ENCODE measurements at places on chromosomes 3 and 15. TPM values are rescaled to one million over a fixed set of nuclear protein-coding genes. Genes with fewer than 3 reads are reported as not detected.
A peak's percentile ranks its signal among the peaks of the same experiment; 100 is the strongest.

DNA sequence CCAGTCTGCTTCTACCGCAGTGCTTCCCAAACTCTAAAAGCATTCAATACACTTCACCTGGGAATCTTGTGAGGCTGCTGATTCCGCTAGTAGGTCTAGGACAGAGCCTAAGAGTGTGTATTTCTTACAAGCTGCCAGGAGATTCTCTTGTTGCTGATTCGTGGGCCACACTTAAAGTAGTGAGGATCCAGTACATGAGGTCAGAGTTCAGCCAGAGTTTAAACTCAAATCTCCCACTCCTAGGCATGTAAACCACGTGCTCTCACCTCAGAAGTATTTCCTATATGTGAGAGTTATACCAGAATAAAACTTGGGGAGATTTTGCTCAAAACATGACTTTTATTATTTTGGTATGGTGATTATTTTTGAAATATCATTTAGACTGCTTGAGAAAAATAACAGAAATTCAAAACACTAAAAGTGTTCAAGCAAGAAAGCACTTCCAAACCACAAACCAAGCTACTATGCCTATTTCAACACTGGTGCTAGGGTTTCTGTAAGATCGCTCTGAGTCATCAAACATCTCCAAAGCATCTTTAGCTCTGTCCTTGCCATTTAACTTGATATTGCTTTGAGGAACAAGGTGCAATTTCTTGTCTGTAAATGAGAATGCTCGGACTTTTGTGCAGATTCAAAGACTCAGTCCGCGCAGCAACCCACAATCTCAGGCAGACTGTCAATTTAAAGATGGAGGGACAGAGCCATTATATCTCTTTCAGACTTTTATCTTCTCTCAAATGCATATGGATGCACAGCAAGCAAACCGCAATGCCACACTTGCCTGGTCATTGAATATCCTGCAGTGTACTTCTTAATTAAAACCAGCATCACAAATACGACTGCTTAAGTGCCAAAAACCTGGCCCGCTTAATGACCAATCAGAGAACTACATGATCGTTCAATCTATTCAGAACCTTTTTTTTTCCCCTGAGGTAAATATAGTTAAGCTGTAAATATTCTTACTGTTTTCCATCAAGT lies 59.8 kb downstream of the AGTR1 start:
- peak; percentile 31 for DNase-seq

IL17RB gene
- total RNA-seq, result 0.25 TPM

GRCh38 chr3:41044523-41044922 lies 154.8 kb upstream of the CTNNB1 start:
- no peak for DNase-seq

- DNase-seq, result no peak
These were observed 10.2 kb downstream of the IGDCC4 start for GRCh38 chr15:65412556-65412955.

DNA sequence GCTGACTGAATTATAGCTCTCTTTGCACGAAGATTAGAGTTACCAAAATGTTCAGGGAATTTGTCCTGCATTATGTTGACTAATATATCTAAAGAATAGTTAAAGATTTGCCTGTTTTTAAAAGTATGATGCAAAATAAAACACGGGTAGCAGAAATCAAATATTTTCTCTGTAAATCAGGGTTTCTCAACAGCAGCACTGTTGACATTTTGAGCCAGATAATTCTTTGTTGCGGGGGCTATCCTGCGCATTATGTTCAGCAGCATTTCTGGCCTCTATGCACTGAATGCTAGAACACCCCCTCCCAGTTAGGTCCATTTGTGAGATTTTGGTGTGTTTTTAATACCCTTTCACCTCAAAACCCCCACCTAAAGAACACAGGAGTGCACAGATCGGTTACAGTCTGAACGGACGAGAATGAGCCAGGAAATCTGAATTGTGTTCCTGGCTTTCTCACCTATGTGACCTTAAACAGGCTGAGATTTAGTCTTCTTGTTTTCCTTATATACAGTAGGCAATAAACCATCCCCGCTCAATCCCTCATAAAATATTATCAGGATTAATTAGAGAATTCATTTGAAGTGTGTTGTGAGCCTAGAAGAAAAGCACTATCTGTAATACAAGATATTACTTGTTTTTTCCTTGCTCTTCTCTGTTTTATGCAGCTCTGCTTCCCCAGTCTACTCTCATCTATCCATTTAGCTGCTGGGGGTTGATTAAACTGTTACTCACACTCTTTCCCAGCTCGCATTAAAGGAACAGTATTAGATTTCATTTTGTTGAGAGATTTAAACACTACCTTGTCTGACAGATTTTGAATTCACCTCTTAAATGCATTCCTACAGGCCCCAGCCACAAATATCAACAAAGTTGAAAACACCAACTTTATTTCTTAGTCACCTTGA lies 247.5 kb upstream of the GOLIM4 start:
- DNase-seq, result no peak

CHRFAM7A gene
- total RNA-seq, result 2.4 TPM

GOLGA6L24 gene
- total RNA-seq, result not detected

DNA sequence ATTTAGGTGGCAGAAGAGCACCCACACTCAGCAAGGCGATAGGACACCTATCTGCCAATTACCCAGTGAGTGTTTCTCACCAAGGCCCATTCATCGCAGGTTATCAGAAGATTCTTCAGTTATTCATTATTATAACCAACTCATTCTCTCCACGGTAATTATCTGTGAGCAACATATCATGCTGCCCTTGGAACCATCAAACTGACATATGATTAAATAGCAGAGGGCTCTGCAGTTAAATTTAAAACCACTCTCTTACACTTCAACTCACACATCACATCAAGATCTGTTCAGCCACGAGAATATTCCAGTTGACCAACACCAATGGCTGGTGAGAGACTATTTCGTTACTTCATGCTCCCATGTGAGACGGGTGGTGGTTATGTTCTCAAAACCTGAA lies 489.3 kb downstream of the ERC2 start:
- DNase-seq, result no peak

PRR23E gene
- not detected for total RNA-seq

GRCh38 chr3:177322881-177323280 lies 125.6 kb upstream of the TBL1XR1 start:
- DNase-seq, result no peak

GRCh38 chr3:127329631-127330285 lies 41.9 kb upstream of the PRR20G start:
- no peak for DNase-seq

ROBO1 gene
- 19.0 TPM for total RNA-seq

DNA sequence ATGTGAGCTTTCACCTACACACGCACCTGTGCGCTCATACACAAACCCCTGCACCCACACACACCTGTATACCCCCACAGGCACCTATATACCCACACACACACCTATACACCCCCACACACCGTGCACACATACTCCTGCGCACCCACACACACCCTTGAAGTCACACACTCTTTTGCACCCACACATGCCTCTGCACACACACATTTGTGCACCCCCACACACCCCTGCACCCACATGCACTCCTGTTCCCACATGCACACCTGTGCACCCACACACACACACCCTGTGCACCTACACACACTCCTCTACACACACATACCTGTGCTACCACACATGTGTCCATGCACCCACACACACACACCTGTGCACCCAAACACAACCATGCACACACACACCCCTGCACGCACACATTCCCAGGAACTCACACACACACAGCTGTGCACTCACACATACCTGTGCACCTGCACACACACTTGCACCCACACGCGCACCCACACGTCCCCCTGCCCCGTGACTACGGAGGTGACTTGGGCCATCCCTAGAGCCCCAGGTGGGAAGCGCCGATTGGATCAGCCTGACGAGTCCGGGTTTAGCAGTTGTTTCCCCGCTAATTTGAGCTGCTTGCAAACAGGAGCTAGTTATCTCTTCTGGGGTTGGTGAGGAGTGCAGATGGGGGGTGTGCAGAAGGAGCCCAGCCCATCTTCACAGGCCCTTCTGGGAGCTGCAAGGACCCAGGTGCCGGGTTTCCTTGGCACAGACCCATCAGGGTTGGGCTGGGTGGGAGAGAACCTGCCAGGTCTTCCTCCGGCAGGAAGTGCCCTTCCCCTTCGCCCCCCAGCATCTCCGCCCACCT lies 97.8 kb downstream of the CHSY1 start:
- no peak for DNase-seq

DNA sequence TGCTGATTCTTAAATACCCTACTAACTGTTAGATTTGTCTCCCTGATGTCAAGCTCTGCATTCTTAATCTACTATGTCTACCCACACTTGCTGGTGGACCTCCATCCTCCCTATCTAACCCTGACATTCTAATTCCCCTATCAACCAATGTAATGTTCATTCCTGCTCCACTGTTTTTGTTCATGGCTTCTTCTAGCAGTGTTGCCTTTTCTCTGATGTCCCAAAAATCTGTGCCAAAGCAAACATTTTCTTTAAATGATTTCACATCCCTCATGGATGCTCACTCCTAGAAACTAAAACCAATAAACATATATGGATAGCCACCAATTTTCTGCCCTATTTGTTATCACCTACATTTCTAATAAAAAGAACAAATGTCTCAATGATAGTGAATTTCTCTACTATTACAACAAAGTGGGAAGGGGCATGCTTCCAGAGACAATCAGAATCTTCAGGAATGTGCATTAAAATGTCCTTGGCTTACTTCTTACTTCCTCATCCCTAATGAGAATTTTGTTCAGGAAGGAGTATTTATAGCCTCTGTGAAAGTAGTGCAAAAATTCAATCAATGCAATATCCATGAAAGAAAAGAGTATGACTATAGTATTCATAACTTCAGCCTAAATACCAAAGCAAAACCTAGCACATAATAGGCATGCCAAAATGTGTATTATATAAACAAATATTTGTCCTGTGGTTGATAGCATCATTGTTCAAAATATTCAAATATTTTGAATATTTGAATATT lies 273.3 kb downstream of the ZNF385D start:
- no peak for DNase-seq

DNA sequence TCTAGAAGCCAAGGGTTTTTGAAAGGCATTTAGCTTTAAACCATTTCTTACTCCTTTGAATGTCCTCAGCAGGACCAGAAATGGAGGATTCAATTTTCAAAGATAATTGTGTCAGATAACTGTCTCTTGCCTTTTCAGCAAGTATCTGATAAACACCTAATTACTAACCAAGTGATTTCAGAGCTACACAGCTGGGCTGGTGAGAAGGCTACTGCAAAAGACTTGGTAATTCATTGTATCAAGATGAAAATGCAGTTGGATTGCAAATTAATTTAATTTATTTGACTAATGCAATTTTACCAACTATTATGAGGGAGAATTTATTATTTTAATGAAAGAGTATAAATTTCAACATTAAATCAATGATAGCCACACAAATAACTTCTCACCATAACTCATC lies 165.4 kb downstream of the ROBO1 start:
- DNase-seq, result no peak

All from M059J (cell line).